ENCODE measurements at places on chromosomes 7 and 10. TPM values are rescaled to one million over a fixed set of nuclear protein-coding genes. Genes with fewer than 3 reads are reported as not detected.

Gene TBL2
- 11.4 TPM for total RNA-seq

Gene HMX3
- not detected for total RNA-seq

Gene AOAH
- 3.1 TPM for total RNA-seq

Gene ELFN1
- 11.8 TPM for total RNA-seq

Gene PTTG1IP2
- total RNA-seq = not detected

Gene OPN4
- total RNA-seq = 0.32 TPM

DNA sequence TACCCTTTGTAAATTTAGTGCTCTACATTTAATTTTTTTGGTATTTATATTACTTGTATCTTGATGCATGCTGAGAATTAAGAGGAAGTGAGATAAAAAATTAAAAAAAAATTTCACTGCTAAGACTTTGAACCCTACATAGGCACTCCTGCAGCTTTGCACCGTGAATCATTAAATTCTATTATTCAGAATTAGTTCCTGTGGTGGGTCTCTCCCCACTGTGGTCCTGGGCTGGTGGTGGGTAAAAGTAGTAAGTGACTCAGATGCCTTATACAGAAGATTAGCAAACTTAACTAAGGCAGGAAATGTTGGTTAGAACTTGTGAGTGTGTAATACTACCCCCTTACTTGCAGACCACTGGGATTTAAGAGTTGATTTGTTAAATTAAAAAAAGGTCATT is 72.6 kb downstream of the AP3M1 start:
- DNase-seq = no peak

DNA sequence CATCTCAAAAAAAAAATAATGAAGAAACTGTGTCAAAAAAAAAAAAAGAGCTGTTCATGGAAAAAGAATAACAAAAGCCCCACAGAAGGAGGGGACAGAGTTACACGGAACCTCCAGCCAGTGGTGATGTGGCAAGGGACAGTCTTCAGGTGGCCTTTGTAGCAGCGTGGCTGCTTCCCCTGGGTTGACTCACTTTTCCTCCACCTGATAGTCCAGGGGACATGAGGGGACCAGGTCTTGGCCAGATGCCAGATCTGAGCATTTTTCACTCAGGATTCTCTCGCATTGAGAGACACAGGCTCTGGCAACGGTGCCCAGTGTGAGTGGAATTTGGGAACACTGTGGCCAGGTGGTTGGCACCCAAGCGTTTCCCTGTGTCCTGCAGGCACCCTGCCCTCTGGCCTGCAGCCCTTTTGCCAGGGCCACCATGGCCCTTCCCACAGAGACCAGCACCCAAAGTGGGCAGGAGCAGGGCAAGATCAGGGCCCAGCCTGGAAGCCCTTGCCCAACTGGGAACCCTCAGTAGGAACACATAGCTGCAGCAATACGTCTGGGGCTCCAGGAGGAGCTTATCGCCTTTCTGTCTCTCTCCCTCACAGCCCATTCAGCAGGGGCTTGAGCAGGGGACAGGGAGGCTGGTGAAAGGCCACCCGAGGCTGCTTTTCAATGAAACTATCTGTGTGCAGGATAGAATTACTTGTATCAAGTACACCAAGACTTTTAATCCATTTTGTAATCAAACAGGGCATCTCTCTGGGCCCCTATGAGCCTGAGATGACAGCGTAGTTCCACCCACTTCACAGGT is 159.1 kb downstream of the UBE2H start:
- DNase-seq = no peak

- DNase-seq = no peak
These were observed 74.8 kb upstream of the NEBL start for GRCh38 chr10:20971901-20972300.

All from right cardiac atrium (tissue), 5 donors.